Thyroid gland (tissue), 4 donors: ENCODE measurements at places on chromosomes 7 and 10. TPM values are rescaled to one million over a fixed set of nuclear protein-coding genes. Genes with fewer than 3 reads are reported as not detected.

DNA sequence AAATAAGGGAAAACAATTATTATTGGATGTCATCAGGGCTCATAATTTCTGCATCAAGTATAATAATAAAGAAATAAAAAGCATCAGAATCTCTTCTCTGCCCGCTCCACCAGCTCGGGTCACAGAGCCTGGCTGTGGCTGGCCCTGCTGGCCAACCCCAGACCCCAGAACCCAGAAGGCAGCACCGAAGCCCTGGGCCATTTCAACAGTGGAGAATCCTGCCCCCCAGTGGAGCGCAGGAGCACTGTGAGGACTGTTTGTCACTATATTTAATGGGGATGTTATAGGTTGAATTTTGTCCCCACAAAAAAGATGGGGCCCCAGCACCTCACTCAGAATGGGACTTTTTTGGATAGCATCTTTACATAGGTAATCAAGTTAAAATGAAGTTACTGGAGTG lies 27.3 kb downstream of the DENND11 start:
- H3K27me3 ChIP-seq, result no peaks in the 10 kb centered on the region
- H3K27ac ChIP-seq, result peak overlapping the region; percentile 54
- peaks cover 5% of the 10 kb centered on the region for H3K4me1 ChIP-seq
- no peak overlapping the region for H3K4me3 ChIP-seq
- no peaks in the 10 kb centered on the region for H3K36me3 ChIP-seq

ZNF117 gene
- 11.0 TPM for total RNA-seq

DNA sequence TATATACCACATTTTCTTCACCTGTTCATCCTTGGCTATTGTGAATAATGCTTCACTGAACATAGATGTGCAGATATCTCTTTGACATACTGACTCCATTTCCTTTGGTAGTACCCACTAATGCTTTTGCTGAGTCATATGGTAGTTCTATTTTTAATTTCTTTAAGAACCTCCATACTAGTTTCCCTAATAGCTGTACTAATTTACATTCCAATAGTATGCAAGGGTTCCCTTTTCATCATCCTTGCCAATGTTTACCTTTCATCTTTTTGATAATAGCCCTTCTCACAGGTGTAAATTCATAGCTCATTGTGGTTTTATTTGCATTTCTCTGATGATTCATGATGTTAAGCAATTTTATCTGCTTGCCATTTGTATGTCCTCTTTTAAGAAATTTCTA lies 159.9 kb downstream of the CALCR start:
- no peak overlapping the region for H3K27ac ChIP-seq
- no peaks in the 10 kb centered on the region for H3K4me1 ChIP-seq
- H3K27me3 ChIP-seq, result no peaks in the 10 kb centered on the region
- no peaks in the 10 kb centered on the region for H3K36me3 ChIP-seq
- DNase-seq, result no peak

DNA sequence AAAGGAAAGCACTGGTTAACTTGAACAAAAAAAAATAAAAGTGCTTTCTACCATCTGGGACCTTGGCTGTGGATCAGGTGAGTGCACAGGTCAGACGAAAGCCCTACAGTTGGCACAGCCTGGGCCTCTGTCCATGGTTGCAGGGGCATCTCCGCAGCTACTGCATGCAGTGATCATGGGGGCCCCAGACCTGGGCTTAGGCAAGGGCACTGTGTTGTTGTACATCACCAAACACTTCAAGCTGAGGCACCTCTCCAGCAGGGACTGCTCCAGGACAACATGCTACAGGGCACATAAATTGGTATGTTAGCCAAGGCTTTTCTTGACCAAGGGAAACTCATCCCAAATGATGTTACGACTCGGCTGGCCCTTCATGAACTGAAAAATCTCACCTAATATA lies 23.5 kb downstream of the KLHL7 start:
- peaks cover 5% of the 10 kb centered on the region for H3K36me3 ChIP-seq
- no peak overlapping the region for H3K4me3 ChIP-seq
- DNase-seq, result no peak
- H3K4me1 ChIP-seq, result no peaks in the 10 kb centered on the region

GRCh38 chr7:128122576-128123290 lies 91.5 kb upstream of the LRRC4 start:
- H3K27me3 ChIP-seq, result no peaks in the 10 kb centered on the region
- no peaks in the 10 kb centered on the region for H3K36me3 ChIP-seq
- H3K4me1 ChIP-seq, result no peaks in the 10 kb centered on the region
- H3K27ac ChIP-seq, result no peak overlapping the region
- no peak for DNase-seq

CNTNAP2 gene
- 0.33 TPM for total RNA-seq
